Body of pancreas (tissue), 4 donors: ENCODE measurements at places on chromosomes 11 and 22. TPM values are rescaled to one million over a fixed set of nuclear protein-coding genes. Genes with fewer than 3 reads are reported as not detected.
A peak's percentile ranks its signal among the peaks of the same experiment; 100 is the strongest.

DNA sequence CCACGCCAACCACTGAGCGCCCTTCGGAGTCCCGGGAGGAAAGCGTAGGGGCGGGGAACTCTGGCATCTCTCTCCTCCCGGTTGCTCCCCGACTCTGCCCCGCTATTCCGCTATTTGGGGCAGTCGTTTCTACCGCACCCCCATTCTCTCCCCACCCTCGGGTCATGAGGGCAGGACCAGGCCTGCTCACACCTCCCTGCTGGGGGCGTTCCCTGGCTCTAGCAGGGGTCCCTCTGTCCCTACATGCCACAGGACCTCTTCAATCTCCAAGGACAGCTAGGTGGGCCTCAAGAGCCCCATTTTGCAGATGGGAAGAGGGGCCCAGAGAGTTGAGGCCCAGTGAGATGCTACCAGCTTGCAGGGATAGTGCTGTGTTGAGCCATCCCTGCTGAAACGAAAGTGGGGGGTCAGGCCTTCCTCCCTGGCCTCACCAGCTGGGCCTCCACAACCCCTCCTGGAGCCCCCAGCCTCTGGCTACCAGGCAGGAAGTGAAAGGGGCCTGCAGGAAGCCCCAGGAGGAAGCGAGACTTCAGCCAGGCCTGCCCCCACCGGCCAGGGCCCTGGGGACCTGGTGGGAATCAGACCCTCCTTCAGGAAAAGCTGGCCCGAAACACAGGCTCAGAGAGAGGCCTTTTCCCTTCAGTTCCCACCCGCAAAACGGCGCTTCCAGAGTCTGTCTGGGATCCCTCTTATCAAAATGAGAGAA is 5.5 kb upstream of the SHISA8 start:
- no peak overlapping the region for H3K4me3 ChIP-seq
- H3K4me1 ChIP-seq: peaks cover 14% of the 10 kb centered on the region
- no peaks in the 10 kb centered on the region for H3K36me3 ChIP-seq
- peaks cover 7% of the 10 kb centered on the region for H3K27me3 ChIP-seq
- no peak overlapping the region for H3K27ac ChIP-seq

DNA sequence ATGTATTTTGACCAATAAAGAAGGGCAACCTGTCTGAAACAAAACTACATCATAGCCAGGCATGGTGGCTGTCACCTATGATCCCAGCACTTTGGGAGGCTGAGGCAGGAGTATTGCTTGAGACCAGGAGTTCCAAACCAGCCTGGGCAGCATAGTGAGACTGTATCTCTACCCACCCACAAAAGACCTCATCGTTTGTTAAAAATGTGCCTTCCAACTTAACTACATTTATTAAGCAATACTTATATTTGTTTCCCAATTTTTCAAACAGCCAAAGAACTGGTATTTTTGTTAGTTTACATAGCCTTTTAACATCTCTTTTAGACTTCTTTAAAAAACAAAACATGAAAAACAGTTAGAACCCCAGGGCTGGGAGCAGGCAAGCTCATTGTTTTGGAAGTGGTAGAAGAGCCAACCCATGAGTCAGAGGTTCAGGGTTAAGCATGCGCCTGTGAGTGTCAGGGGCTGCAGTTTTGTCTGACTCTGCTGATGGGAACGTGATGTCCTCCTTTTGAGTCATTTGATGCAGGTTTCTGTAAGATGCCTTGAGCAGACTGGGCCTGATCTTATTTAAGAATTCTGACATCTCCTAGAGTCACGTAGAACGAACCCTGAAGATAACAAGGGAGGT is 53.9 kb upstream of the CRTAM start:
- no peak for DNase-seq
- H3K4me1 ChIP-seq: peaks cover 12% of the 10 kb centered on the region
- H3K27me3 ChIP-seq: no peaks in the 10 kb centered on the region
- no peak overlapping the region for H3K4me3 ChIP-seq
- H3K36me3 ChIP-seq: no peaks in the 10 kb centered on the region
- H3K27ac ChIP-seq: no peak overlapping the region

DNA sequence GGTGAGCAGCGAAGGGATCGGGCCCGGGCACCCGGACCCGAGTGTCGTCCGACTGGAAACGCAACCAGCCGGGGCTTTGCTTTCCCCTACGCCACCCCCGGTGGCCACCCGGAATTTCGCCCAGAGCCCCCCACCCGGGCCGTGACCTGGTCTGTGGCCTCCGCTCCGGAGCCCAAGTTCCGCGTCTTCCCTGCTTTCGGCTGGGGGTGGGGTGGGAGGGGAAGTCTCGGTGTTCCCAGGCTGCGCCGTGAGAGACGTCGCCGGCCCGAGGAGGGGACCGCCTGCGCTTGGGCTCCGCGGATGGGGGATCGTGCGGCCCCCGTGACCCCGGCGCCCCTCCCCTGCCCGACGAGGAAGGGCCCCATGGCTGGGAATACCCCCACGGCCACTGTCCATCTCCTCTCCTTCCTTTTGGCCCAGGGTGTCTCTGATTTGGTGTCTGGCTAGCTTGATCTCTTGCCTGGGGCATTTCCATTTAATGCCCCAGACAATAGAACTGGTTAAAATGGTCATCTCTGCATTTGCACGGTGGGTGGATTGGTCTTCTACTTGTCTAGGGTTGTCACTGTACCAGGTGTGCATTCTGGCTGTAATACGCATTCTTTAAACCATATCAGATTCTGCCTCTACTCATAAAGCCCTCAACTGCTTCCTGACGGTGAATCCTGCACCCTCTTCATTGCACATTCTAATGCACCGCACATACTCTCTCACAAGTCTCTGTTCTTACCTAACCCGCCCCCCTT is 789 bp downstream of the SIK2 start:
- H3K4me1 ChIP-seq: peaks cover 47% of the 10 kb centered on the region
- H3K4me3 ChIP-seq: peak overlapping the region; percentile 91
- no peak for DNase-seq

DNA sequence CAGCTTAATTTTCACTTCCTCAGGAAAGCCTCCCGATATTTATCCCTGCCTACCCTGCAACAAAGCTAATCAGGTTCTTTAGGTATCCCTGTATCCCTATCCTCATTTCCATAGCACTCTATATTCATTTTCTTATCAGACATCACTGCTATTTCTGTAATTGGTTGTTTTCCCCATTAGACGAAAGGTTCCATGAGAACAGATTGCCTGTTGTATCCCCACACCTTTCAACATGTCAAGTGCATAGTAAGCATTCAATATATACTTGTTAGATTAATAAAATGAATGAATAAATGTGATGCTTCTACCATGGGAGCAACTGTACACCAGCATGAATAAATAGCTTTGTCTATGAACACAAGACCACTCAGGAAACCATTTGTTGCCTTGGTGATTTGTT is 499.8 kb downstream of the DLG2 start:
- H3K27me3 ChIP-seq: no peaks in the 10 kb centered on the region
- no peaks in the 10 kb centered on the region for H3K36me3 ChIP-seq
- H3K27ac ChIP-seq: no peak overlapping the region
- peaks cover 3% of the 10 kb centered on the region for H3K4me1 ChIP-seq

- no peak overlapping the region for H3K27ac ChIP-seq
- H3K36me3 ChIP-seq: no peaks in the 10 kb centered on the region
- H3K4me3 ChIP-seq: no peak overlapping the region
- no peak for DNase-seq
- peaks cover 31% of the 10 kb centered on the region for H3K4me1 ChIP-seq
Measured at GRCh38 chr11:61999141-61999975, 31.9 kb upstream of the FTH1 start.

DNA sequence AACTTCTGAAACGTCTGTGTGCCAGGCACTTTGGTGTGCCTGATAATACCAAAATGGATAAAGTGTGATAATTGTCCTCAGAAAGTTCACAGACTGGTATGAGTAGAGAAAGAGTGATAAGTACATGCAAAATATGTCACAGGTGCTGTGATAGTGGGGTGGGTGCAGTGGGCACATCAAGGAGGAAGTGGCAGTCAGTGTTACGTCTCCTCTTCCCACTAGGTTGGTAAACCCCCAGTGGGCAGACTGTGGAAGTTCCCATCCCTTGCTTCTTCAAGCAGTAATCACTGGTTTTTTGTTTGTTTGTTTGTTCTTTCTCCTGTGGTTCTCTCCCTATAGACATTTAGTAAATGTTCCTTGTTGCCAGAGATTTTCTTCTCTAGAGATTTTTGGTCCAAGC is 5.4 kb downstream of the RNF121 start:
- no peak overlapping the region for H3K4me3 ChIP-seq
- H3K36me3 ChIP-seq: no peaks in the 10 kb centered on the region
- H3K27me3 ChIP-seq: no peaks in the 10 kb centered on the region
- H3K4me1 ChIP-seq: peaks cover 41% of the 10 kb centered on the region
- DNase-seq: no peak

DNA sequence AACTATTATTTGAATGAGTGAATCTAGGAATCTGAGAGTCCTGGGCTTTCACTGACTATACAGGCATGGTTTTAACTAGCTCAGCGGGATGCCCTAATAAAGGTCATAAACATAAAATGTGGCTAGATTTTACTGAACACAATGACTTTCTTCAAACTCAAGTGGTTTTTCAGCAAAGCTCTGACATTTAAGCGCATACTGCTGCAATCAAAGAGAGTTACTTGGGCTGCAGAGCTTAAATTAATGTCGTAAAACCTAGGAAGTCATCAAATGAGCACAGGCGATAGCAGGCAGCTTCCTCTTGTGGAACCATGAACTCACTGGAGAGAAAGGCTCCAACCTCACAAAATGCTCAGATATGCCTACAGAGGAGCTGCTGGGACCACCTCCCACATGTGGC is 6.7 kb downstream of the CSNK2A3 start:
- no peak overlapping the region for H3K27ac ChIP-seq
- no peak for DNase-seq
- no peaks in the 10 kb centered on the region for H3K4me1 ChIP-seq
- no peaks in the 10 kb centered on the region for H3K36me3 ChIP-seq

DNA sequence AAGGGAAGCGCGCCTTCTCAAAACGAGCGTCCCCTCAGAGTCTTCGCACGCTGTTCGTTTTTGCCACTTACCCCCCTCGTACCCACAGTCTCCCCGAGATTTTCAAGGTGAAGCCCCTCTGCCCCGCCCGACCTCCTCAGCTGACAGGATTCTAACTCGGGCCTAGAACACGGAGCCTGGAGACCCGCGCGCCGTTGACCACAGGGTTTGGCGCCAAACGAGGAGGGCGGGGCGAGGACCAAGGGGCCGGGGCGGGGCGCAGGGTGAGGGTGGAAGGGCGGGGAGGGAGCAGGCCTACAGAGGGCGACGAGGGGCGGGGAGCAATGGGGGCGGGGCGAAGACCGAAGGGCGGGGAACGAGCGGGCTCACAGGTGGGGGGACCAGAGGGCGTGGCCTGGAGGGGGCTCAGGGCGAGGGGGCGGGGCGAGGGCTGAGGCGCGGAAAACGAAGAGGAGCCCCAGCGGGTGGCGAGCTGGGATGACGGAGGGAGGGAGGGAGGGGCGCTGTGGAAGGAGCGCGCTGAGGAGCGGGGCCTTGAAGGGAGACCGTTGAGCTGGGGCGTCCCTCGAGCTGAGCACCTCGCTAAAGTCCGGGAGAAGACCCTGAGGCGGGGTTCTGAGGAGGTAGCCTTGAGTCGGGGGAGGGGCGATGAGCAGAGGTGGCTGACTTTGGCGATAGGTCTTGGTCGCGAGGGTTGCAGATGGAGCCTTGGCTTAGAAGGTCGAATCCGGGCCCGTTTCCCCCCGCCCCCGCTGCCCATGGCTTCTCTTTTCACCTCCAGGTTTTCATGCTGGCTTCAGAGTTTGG is at the start of gene DMC1:
Gene DMC1, minus strand, starts transcription at position 212 of the 807 bp plus-strand sequence. CDS start 1,927 bp downstream, outside the sequence.
- H3K4me3 ChIP-seq: peak within 1 kb of the TSS; percentile 22
- H3K27me3 ChIP-seq: no peaks in the 10 kb centered on the region
- peaks cover 14% of the 10 kb centered on the region for H3K4me1 ChIP-seq
- H3K27ac ChIP-seq: peak within 1 kb of the TSS; percentile 58
- H3K36me3 ChIP-seq: no peaks in the 10 kb centered on the region
- DNase-seq: peak; percentile 97

DNA sequence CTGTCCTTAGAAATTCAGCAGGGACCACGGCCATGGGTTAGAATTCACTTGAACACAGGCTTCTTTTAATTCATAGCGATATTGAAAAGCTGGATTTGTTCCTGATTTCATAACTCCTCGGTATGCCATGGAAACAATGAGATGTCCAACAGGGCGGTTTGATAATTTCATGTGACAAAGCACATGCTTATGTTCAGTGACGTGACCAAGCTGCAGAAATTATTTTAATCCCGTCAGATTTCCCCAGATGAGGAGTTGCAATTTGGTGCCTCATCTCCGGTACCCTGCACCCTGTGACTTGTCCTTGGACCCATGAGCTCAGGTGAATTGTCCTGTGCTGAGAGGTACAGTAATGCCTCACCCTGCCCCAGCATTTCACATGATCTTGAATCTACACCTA is 81.7 kb downstream of the C11orf91 start:
- no peak overlapping the region for H3K27ac ChIP-seq
- no peaks in the 10 kb centered on the region for H3K27me3 ChIP-seq
- peaks cover 8% of the 10 kb centered on the region for H3K4me1 ChIP-seq
- DNase-seq: no peak
- H3K36me3 ChIP-seq: no peaks in the 10 kb centered on the region
- H3K4me3 ChIP-seq: no peak overlapping the region

The MAPK8IP2 gene
- 2.9 TPM for total RNA-seq

The CASP1 gene
- 5.4 TPM for total RNA-seq

The CCDC157 gene
- 10.5 TPM for total RNA-seq

The PKDREJ gene
- under 0.01 TPM for total RNA-seq
